ENCODE measurements at places on chromosomes 1 and 21.
A peak's percentile ranks its signal among the peaks of the same experiment; 100 is the strongest.

DNA sequence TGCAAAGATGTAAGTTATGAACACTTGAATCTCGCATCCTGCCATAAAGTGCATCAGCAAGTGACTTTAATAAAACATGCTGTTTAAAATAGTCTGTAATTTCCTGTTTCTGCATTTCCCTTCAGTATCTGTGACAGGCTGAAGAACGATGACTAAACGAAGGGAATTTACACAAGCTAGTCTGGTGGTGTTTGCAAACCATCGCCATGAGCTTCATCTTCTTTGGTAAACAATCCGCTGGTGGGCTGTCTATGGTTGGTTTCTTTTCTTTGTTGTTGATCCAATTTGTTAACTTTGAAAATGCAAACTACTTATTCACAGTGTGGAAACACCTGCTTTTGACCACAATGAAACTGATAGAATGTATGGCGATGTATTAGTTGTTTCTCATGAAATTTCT is 13.9 kb downstream of the SERTAD4 start:
- no peak for DNase-seq

- DNase-seq = no peak
Measured at GRCh38 chr1:198030682-198031081, 113.5 kb downstream of the LHX9 start.

DNA sequence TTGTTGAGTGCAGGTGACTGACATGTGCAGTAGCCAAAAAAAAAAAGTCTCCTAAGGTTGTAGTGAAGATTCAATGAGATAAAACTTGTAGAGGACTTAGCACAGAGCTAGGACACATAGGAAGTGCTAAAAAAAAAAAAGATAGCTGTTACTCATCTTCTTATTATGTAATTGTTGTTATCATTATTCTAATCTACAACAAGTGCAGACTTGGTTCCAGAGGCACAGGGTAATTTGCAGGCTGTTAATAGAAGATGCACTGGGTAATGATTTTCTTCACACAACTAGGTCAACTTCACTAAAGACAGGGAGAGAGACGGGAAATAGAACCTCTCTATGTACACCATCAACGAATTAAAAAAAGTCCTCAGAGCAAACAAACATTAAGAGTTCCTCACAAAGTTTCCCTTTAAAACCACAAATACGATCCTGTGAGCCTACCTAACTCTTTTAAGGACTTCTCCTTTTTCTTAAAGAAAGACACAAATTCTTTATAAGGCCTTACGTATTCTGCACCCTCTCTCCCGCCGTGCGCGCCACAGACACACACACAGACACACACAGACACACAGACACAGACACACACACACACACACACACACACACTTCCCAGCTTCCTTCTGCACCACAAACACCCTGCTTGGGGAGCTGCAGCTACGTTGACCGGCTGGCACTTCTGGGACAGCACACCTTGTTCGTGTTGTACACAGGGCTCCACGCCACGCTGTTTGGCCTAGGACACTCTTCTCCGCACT is 49.8 kb upstream of the GADD45A start:
- no peak for DNase-seq

DNA sequence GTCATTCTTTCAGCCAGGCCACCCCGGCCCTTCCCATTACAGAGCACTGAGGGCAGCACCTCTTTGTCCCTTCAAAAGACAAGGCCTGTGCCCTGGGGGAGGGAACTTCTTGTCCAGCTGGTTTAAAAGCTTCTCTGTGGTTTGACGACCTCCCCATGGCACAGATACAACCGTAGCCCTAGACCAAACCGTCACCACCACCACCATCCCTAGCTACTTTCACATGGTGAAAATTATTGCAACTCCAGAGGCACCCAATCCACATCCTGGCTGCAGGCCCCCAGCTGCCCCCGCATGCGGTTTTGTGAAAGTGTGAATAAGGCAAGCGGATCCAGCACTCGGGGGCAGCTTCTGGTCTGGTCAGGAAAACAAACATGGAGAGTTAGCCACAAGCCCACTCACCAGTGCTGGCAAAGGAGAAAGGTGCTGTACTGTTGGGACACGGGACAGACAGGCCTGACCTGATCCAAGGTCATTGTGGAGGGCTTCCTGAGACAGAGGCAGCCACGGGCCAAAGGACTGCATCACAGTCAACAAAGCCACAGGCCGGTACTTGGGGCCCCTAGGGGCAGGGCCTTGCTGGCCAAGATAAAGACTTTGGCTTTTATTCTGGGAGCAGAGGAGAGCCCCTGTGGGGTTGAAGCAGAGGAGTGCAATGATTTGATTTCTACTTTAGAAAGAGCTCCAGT is 31.2 kb downstream of the CDCA8 start:
- no peak for DNase-seq

- DNase-seq = no peak
Measured at GRCh38 chr1:180096584-180097325, 57.9 kb upstream of the QSOX1 start.

DNA sequence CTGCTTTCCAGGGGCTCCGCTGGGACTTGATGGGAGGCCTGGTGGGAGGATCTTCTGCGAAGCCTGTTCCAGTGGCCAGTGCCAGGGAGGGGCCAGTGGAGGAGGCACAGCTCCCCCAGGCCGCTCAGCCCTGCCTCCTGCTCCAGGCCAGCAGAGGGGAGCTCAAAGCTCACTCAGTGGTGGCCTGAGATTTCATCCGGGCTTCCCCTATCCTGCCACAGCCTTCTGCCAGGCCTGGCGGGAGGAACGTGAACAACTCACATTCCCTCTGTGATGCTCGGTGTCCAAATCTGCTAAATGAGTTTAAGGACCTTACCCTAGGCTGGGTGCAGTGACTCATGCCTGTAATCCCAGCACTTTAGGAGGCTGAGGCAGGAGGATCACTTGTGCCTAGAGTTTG is 3.3 kb downstream of the CLCNKB start:
- no peak for DNase-seq

DNA sequence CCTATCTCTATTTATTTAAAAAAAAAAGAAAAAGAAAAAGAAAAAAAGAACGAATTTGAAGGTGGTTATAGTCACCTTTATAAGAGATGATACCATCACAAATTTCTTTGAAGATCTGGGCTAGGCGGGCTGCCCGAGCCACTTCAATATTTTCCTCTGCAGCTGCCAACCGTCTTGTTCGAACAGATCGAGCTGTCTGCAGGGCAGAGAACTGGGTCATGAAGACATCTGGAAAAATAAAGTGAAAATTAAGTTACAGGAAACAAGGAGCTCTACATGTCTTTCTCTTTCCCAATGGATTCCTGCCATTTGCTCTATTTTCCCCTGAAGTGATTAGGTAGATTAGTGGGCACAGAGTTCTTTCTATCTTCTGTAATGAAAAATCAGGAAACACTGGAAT is 31.9 kb downstream of the RUSC1 start:
- DNase-seq = no peak

GRCh38 chr1:48596046-48596445 is 124.0 kb upstream of the SPATA6 start:
- no peak for DNase-seq

DNA sequence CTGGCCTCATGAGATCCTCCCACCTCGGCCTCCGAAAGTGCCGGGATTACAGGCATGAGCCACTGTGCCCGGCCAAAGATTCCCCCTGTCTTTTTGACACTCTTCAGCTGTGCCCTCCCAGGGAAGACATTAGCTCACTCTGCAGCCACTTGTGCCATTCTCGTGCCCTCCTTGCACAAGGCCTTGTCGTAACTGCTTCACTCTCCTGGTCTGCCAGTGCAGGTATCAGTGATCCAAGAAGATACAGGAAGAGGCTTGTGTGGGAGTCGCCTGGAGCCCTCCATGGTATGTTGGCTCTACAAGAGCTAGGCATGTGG is 22.0 kb upstream of the WDR26 start:
- no peak for DNase-seq

DNA sequence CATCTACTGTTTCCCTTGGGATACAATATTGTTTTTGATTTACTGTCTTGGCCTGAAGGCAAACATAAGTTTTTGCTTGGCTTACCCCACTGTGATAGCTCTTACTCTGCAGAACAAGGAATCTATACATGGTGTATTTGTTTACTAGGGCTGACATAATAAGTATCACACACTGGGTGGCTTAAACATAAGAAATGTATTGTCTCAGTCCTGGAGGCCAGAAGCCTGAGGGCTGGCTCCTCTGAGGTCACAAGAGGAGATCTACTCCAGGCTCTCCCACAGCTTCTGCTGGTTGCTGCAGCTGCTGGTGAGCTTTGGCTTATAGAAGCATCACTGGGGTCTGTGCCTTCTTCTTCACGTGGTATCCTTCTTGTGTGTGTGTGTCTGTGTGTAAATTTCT is 30.7 kb upstream of the IGSF5 start:
- no peak for DNase-seq

GRCh38 chr1:41681331-41682098 is 197.0 kb upstream of the EDN2 start:
- no peak for DNase-seq

DNA sequence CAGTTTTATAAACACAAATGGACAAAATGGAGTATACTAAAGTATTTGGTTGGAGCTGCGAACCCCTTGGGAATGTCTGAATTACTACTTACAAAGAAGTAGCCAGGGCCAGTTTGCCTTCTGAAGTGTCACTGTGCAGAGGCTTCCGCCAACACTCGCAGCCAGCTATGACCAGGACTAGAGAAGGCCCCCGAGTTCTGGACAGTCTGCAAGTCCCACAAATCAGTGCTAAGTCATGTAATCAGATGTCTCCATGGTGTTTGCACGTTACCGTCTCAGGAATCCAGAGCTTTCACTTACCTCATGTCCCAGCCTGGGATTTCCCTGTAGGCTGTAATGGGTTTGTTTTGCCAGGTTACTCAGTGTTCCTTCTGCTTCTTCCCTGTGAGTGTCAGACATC is 106.6 kb upstream of the SPAG17 start:
- no peak for DNase-seq

DNA sequence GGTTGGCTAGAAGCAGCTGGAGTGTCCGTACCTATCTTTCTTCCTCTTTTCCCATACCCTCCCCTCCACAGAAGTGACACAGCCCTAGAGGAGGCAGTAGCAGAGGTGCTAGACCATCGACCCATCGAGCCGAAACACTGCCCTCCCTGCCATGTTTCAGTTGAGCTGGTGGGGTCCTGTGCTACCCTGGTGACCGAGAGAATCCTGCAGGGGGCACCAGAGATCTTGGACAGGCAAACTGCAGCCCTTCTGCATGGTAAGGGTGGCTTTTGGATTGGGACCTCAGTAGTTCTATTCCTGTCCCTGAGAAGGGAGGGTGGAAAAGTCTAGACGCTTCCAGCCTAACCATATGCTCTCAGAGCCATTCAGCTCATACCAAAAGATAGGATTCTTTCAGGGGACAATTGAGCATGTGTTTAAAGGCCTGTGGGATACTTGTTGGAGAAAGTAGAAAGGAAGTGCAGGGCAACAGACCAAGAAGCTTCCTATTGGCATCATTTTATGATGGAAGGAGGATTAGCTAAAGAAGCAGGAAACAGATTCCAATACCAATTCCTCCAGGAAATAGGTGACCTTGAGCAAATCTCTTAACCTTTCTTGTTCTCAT is 11.7 kb upstream of the BNIPL start:
- DNase-seq = peak; percentile 77

DNA sequence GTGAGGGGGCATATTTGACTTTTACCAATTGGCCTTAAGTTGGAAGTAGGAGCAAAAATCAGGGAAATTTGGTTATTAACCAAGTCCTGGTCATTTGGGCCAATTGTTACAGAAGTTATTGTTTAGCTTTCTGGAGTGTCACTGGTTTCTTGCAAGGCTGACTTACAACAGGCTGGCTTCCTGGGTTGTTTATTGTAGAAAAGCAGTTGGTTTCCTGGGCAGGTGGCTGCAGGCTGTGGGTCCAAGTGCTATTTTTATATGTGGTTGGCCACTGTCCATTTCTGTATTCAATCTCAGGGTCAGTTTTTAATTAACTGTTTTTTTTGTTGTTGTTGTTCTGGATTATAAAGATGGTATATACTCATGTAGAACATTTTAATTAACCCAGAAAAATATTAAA is 174.1 kb downstream of the KCNJ6 start:
- DNase-seq = no peak

DNA sequence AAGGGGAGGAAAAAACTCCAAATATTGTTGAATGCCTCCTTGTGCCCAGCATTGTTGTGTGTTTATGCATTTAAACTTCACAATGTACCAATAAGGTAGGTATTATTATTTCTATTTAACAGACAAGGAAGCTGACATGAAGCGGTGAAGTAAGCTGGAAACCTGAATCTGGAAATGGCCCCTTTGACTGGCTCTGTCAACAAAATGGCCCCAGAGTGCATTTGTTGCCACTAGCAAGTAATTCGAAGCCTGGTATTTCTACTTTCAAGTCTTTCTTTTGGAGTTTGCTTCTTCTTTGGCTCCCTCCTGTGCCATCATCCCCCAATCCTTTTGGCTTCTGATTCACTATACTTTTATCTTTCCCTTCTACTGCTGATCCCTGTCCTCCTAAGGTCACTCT is 23.1 kb downstream of the CRYZL1 start:
- DNase-seq = no peak

GRCh38 chr21:35818597-35818996 is 241.7 kb downstream of the SETD4 start:
- no peak for DNase-seq

GRCh38 chr1:1179346-1179982 is 5.8 kb downstream of the TTLL10 start:
- DNase-seq = no peak

DNA sequence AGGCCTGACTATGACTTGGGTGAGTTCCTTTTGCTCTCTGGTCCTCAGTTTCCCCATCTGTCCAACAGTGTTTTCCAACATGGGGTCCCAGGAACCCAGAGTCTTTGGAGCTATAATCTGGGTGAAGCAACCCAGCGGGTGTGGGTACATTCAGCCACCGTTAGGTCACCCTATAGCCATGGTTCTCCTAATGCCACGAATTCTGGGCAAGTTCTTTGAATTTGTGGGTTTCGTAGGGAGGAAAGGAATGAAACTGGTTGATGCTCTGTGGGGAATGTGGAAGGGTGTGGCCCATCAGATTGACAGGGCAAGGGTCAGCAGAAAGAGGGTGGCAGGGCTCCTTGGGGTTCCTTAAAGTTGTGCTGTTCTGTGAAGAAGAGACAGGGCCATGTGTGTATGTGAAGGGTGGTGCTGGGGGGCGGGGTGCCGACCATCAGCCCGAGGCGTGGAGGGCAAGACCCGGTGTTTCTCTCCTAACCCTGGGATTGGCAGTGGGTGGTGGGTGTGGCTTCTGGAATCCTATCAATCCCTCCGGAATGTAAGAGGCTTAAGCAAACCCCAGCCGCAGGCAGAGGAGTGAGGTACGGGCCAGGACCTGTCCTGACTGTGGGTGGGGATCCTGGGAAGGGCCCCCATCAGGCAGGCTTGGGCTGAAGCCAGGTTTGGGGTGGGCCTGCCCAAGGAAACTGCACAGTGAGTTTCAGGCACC is 35.5 kb upstream of the ZNF362 start:
- DNase-seq = no peak
